ENCODE measurements at places on chromosomes 1 and 21.

GRCh38 chr1:151282883-151283725 is 1.0 kb downstream of the ZNF687 start:
- DNase-seq: no peak

GRCh38 chr1:32881871-32882850 is 4.1 kb upstream of the HPCA start:
- DNase-seq: no peak

GRCh38 chr1:156126630-156127534 is 12.4 kb downstream of the LMNA start:
- DNase-seq: peak; percentile 86

- no peak for DNase-seq
Observed at GRCh38 chr1:112925015-112925414, 31.0 kb downstream of the SLC16A1 start.

DNA sequence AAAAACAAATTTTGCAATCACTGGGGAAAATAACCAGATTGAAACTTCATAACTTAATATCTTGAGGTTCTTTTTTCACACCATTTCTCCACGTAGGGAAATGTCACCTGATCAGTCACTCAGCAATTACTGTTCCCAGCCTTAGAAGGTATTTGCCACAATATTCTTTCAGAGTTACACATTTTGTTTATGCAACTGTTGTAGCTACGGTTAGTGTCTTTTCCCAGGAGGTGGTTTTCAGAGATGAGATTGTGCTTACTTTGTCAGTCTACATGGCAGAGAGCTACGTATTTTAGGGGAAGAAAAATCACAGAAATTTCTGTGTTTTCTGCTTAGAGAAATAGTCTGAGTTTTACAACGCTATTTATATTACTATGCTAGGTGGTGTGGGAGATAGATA is 792.8 kb upstream of the B3GALT2 start:
- no peak for DNase-seq

GRCh38 chr1:35633547-35633946 is 7.8 kb downstream of the PSMB2 start:
- no peak for DNase-seq

- DNase-seq: no peak
Observed at GRCh38 chr21:42671778-42672593, 18.6 kb downstream of the PDE9A start.

DNA sequence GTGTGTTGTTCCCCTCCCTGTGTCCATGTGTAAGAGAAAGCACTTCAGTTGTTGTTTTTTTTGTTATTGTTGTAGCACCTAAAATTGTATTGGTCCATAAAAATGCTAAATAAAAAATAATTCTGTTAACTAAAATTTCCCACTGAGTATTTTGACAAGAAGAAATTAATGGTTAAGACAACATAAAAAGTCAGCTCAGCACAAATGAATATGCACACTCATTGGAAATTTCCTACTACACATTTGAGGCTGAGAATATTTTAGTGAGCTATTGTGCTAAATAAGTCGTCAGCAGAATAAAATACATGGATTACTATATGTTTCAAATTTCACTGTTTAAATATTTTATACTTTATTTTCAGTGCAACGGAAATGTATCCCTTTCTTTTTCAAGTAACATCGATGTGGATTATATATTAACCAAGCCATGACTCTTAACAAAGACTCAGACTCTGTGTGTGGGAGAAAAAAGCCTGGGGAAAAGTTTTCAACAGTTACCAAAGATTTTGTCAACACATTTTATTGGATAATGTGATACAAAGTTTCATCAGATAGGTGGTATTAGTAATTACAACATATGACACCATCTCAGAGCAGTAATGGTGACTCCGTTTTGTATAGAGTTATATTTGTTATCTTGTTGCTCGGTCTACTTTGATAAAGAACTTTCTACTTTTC is 63.4 kb downstream of the LYPLAL1 start:
- DNase-seq: no peak

- DNase-seq: no peak
Observed at GRCh38 chr1:113103048-113103447, 30.1 kb downstream of the LRIG2 start.

DNA sequence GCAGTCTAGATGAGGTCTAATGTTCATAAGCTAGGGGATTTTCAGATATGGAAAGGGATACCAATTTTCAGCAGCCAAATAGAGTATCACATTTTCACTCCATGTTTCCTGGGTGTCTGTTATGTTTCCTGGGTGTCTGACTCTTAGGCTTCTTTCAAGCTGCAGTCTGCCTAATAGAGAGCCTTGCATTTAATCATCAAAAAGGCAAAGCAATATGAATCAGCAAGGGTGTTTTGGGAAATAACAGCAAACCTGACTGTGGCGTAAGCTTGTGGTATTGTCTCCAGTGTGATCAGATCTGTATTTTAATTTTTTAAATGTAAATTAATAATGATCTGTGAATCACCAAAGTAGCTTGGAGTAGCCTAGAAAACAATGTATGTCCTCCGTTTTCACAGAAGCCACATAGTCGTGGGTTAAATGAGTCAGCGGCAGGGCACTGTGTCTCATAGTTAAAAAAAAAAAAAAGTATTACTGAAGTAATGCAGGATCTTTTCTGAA is 10.4 kb downstream of the LGALS8 start:
- DNase-seq: peak; percentile 40

GRCh38 chr1:68015369-68015768 is 35.1 kb downstream of the DIRAS3 start:
- DNase-seq: no peak

DNA sequence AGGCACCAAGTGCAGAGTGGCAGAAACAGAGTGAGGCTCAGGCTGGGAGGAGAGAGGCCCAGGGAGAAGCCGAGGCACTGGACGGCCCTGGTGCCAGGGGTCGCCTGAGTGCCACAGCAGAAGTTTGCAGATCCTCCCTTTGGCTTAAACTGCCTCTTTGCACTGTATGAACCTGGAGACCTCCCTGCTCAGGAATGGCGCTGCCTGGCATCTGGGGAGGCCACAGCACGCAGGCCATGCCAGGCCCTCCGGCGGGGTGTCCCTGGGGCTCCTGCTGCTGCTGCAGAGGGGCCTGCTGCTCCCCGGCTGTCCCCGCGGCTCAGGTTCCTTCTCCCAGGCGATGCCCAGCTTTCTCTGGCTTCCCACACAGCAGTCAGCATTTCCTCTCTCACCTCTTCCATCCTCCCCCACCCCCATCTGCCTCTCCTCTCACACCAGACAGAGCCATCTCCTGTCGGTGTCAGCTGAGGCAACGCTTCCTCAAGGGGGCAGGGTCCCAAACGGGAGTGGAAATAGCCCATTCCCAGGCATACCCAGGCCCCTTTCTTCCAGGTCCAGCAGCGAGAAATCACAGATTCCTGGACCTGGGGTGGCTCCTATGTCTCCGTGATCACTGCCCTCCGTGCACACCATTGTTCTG is 35.2 kb downstream of the SYT6 start:
- DNase-seq: no peak

- no peak for DNase-seq
Observed at GRCh38 chr1:111569913-111570312, 49.7 kb upstream of the RAP1A start.

- DNase-seq: no peak
Observed at GRCh38 chr1:198986442-198986841, 347.6 kb downstream of the PTPRC start.

- DNase-seq: no peak
Observed at GRCh38 chr1:229248821-229249817, 21.8 kb upstream of the RAB4A start.

DNA sequence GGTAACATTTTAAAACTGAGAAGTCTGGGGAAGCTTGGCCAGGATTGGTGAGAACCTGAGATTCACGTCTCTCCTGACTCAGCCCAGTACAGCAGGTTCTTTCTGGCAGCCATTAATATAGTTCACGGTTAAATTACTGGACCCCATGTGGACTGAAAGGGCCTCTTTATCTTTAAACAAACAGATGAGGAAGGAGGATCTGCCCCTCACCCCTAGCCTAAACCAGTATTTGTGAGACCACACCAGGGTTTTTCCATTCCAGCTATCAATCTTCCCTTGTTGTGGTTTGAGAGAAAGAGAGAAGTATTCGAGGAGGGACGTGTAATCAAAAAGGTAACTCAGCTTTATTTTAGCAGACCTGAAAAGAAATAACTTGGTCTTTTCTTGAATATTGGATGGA is 137.1 kb downstream of the PROX1 start:
- DNase-seq: no peak

DNA sequence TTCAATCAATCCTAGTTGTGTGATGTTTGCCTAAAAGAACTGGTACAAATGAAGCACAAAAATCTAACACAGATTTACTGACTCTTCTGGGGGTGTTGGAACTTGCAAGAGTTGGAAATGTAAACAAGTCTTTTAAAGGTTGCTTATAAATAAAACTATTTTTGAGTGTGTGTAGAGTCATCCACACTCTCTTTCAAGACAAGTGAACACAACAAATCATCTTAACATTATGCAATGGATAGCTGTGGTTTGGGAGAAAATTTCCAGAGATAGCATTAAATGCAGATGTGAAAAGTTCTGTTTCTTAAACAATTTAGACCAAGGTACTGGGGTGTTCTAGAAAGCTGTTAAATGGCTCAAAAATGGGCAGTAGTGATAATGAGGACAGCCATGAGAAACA is 28.7 kb downstream of the C1orf87 start:
- no peak for DNase-seq

DNA sequence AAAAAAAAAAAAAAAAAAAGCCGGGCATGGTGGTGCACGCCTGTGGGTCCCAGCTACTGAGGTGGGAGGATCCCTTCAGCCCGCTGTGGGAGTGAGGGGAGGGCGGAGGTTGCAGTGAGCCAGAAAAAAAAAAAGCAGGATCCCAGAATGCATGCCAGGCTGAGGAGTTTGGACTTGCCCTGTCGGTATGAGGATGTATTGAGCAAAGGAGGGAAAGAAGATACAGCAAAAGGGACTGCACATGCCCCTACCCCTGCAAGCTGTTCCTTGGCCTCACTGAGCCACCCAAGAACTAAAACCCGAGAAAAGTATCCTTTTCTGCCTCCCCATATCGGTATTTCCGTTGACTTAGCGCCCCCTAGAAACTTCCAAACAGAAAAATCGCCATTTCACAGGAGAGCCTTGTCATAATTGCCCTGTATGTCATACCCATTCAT is 1.3 kb upstream of the GPATCH4 start:
- no peak for DNase-seq

- DNase-seq: no peak
Observed at GRCh38 chr1:94737124-94737998, 82.8 kb upstream of the SLC44A3 start.

DNA sequence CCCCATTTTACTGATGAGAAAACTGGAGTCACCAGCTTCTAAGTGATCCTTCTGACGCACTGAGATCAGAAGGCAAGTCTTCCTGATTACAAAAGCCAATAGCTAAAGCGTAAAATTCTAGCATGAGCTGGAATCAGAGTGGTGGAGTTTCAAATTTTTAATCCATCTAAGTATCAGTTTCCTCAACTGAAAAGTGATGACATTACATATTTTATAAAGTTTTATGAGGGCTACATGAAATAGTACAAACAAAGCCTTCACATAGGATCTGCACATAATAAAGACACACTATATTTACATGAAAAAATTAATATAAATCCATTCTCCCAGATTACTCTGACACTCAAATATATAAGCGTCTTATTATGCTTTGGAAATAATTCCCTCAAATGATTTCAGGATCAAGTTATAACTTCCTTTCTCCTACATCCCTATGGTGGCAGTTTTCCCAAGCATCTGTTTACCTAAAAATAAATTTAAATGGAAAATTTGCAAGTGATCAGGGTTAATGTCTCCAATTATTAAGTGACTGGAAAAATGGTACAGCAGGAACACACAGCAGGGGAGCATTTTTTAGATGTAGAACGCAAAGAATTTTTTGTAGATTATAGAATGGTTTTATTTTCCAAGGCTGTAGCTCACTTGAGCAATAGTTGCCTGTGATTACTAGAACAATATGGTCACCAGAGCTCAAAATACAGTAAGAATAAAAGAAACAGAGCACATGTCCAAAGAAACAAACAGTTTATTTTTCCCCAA is 490.4 kb upstream of the C1orf87 start:
- no peak for DNase-seq

DNA sequence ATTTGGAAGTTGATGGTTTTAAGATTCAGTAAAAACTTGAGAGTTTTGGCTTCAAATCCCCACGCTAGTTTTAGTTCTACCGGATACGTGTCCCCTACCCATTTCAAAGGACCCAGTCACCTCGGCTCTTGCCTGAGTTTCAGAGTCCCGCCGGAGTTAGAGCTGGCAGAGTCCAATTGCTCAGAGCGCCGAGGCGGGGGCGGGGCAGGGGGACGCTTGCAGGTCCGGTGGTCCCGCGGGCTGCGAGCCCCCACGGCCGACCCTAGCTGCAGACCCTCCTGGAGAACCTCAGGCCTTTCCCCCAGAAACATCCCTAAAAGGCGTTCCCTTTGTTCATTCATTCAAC is 765 bp upstream of the VPS45 start:
- DNase-seq: peak; percentile 30

DNA sequence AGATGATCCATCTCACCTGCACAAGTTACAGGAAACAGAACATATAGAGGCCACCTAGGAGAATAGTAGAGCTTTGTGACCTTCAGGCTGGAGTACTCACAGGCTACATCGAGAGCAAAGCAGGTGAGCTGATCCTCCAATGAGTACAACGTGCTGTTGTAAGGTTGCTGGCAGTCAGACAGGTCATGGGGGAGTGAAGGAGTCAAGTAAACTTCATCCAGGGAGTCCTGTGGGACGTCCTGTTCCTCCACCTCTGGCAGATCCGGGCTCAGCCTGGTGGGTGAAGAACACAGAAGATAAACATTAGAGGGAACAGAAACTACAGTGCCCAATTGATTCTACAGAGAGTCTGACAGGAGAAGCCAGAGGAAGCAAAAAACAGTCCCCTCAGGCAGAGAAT is 62.5 kb downstream of the PRKAB2 start:
- DNase-seq: no peak

- DNase-seq: no peak
Observed at GRCh38 chr1:20992322-20993056, 184.2 kb downstream of the EIF4G3 start.

GRCh38 chr1:24862775-24863483 is 67.1 kb downstream of the RUNX3 start:
- DNase-seq: no peak

GRCh38 chr1:247224822-247225221 is 31.1 kb upstream of the VN1R5 start:
- DNase-seq: no peak

DNA sequence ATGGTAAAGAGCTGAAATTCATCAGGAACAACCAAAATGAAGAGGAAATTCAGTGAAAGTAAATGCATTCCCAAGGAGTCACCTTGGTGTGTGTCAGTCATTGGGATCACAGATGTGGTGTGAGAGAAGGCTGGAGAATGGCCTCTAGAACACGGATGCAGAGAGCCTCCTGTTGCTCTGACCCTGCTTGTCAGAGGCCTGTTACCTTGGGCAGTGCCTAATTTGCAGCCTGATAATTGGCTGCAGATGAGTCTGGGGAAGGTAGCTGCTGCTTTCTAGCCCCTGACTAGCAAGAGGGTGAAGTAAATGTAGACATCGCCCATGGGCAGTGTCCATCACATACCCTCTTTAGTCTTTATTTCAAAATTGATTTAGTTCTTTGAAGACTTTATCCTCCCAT is 3.3 kb downstream of the GCSAML start:
- DNase-seq: no peak

GRCh38 chr1:5913078-5913845 is 79.0 kb downstream of the NPHP4 start:
- no peak for DNase-seq
